ENCODE measurements at places on chromosomes 4 and X. TPM values are rescaled to one million over a fixed set of nuclear protein-coding genes. Genes with fewer than 3 reads are reported as not detected.

GRCh38 chr4:5220028-5220427, 168.7 kb downstream of the STK32B start:
- DNase-seq, result no peak

GRCh38 chr4:163161536-163162205, 5.0 kb downstream of the NAF1 start:
- DNase-seq, result no peak

Gene ETDC
- total RNA-seq, result not detected

Gene PGRMC1
- total RNA-seq, result 15.4 TPM

DNA sequence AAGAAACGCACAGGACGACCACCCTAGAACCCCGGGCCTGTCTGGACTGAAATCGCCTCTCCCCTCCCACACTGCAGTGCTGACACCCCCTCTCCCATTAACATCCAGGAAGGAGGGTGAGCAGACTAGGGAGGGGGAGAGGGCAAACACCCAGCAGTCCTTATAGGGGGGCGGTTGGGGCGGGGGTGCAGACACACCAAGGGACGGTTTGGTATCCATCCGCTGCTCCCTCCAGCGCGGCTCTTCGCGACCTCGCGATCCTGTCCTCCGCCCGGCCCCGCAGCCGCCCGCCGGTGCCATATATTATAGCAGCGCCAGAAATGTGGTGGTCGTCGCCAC, 411 bp upstream of the GPRASP1 start:
- DNase-seq, result no peak

Gene COL4A6
- 10.2 TPM for total RNA-seq

DNA sequence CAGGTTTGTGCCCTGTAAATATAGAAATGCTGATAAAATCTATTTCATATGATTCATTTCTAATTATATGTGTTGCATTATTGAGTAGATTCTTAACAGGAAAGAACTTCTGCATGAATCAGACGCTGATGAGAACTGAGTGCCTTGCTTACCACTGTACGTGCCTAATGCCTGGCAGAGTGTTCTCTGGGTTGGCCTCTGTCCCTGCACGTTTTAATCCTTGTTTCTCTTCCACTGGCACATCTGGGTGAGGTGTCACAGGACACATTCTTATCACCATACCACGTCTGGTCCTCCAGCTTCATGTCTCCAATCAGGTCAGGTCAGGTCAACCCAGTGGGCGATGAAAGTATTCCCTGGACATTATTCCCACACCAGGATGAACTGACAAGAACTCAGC, 53.6 kb downstream of the KLF3 start:
- DNase-seq, result peak; percentile 12

DNA sequence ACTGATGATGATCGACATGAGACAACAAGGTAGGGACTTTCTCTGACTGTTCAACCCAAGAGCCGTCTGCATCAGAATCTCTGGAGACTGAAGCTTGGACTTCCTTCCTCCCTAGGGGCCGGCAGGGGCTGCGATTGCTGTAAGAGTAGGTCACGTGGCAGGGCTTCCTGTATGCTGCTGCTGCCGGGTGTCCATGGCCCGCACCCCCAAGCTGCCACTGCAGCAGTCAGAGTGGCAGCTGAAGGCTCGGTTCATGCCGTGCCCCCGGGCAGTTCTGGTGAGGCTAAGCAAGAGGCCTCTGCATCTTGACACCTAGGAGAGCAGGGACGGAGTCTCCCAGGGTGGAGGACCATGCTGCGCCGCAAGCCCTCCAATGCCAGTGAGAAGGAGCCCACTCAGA, at the start of gene SASH3:
TSS of gene SASH3 (plus strand) at position 203 of the 400 bp plus-strand sequence. CDS start at position 352, 149 bp downstream.
- DNase-seq, result peak; percentile 38

DNA sequence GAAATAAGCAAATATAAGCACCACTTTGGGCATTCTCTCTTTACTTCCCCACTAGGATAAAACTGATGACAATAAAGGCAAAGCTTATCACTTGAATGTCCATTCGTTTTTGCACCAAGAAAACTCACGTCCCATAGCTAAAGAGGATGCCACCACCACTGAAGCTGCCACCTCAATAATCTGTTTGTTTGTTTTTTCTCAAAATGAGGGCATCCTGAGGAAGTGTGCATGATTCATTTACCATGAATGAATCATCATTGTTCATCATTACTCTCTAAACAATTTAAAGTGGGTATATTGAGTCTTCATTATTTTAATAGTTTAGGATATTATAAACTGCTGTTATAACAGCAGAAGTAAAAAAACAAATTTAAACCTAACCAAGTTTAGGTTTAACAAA, 168.2 kb downstream of the DCTD start:
- DNase-seq, result no peak

Gene LAMP2
- 72.7 TPM for total RNA-seq

DNA sequence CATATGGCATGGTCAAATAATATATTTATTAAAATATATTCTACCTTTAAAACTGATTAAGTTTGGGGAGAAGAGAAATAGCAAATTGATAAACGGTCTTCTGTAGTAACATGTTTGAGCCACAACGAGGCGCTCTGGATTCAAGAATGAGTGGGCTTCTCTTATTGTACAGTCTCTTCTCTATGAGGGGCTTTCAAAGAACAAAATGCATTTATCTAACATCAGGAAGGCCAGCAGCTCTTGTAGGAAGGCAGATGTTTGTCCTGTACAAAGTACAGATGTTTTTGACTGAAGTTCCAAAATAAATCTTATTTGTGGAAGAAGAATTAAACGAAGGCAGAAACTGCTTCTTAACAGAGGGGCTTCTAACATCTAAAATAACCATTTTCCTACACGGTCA, 153.6 kb downstream of the RASL11B start:
- peak; percentile 38 for DNase-seq

- DNase-seq, result no peak
Measured at GRCh38 chr4:36740796-36741310, 459.4 kb downstream of the DTHD1 start.

GRCh38 chr4:154985673-154986072, 204.6 kb downstream of the RBM46 start:
- no peak for DNase-seq

Gene AFF1
- 68.4 TPM for total RNA-seq

Gene HSD17B13
- 0.13 TPM for total RNA-seq

DNA sequence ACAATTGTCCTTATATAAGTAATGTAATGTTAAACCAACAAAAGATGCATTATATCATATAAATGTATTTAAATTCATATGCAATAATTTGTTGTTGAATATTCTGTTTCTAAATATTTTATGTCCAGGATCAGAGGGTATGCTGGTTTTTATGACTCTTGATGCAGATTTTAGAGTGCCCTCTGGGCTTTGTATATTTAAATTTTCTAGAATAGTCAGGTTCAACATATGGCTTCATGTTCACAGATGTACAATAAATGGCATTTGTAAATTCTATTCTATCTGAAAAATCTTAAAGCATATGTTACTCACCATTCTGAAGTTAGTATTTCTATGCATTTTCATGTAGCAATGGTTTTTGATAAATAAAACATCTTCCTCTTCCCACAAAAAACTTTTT, 1555.4 kb downstream of the PCDH18 start:
- DNase-seq, result no peak

Measured in heart right ventricle (tissue), 16 donors.